ENCODE measurements at places on chromosomes 4 and X.

- no peak for DNase-seq
These were observed 135.8 kb downstream of the RAPGEF2 start for GRCh38 chr4:159238631-159239030.

DNA sequence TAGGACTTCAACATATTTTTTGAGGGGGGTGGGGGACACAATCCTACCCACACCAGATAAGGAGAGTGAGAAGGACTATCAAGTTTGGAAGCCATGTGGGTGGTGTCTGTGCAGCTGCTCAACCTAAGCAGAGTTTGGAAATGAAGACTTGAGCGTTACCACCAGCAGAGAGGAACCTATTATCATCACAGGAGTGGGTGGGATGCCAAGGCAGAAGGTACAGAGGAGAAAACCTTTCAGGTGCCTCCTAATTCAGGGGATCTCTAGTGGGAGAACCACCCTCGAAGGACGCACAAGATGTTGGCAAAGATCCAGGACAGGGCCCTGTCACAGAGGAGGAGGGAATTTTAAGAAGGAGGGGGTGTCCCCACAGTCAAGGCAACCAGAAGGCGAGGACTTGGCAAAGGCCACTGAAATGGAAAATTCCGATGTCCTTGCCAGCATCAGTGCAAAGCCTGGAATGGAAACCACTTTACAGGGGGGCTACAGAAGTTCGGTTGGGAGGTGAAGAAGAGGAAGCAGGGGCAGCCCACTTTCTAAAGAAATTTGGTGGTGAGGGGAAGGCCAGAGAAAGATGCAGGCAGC lies 8.4 kb upstream of the GPM6B start:
- DNase-seq, result no peak

- DNase-seq, result no peak
These were observed 63.7 kb upstream of the ESX1 start for GRCh38 chrX:104318330-104319009.

DNA sequence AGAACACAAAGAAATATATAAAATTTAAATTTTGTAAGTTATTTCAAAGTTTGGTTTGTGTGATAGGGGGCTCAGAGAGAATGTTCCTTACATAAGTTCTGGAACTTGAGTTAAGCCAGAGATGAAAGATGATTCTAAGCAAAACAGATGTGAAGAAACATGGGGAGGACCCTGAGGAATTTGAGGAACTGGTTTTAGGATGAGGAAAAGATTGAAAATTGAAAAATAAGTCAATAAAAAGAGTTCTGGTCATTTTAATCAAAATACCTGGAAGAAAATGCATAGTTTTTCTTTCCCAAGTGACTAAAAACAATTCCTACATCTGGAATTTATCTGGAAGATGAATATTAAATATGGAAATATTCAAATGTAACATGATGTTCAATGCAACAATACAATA lies 37.4 kb downstream of the HELQ start:
- DNase-seq, result no peak

- no peak for DNase-seq
These were observed 42.4 kb downstream of the SLC7A11 start for GRCh38 chr4:138199568-138200235.

Measured in stimulated activated CD8-positive, alpha-beta memory T cell treated with anti-CD3 and anti-CD28 coated beads, Interleukin-15, amount 100 ng/mL, for 4 hours (primary cell).